Activated CD4-positive, alpha-beta T cell treated with anti-CD3 and anti-CD28 coated beads, Interleukin-2, amount 10 ng/mL, durations not matched to agents 7 days and 5 days (primary cell): ENCODE measurements at places on chromosomes 11 and 22. TPM values are rescaled to one million over a fixed set of nuclear protein-coding genes. Genes with fewer than 3 reads are reported as not detected.

DNA sequence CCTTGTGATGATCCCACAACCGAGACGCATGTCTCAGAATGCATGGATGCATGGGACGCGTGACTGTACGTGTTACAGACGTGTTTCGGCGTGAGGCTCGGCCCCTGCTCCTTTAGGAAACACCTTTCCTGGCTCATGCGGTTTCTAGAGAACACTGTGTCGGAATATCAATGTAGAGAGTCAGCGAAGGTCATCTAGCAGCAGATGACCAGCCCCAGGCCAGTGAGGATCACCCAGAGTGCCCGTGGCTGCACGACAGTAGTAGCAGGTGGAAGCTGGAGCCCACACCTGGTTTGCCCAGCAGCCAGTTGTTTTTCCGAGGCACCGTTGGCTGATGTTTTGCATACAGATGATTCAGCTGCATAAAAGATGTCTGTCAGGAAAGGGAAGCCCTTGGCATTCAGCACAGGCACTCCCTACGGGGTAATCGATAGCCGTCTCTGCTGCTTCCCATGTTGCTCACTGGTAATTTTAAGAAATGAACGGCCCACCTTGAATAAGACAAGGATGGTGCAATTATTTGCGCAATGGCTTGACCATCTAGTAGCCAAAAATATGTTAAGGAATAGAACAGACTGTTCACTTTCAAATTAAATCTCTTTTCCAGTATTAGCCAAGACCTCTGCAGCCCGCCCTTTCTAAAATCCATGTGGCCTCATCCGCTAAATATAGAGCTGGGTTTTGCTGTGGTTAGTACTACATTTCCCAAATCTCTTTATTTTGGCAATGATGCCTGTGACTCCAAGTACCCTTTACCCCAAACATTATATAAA, 1.1 kb upstream of the CLTCL1 start:
- DNase-seq, result no peak
- peak overlapping the region; percentile 81 for H3K27ac ChIP-seq
- H3K36me3 ChIP-seq, result no peaks in the 10 kb centered on the region
- peak overlapping the region; percentile 84 for H3K4me3 ChIP-seq
- H3K27me3 ChIP-seq, result peaks cover 42% of the 10 kb centered on the region

FBLN1 gene
- total RNA-seq, result not detected

CHRM4 gene
- total RNA-seq, result 0.31 TPM

DNA sequence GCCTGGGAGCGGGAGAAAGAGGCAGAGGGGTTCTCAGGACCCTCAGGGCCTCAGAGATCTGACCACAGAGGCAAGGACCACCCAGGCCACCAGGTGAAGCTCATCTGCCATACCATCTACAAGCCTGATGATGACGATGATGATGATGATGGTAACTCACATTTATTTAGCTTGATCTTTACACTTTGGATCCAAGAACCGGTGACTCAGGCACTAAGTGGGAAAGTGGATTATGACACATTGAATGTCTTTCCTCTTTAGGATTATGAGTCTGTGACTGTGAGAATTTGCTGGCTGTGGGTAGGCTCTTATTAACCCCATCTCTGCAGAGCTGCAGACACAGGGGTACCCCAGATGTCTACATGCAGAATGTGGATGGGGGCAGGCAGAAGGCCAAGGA, 110.3 kb downstream of the DSCAML1 start:
- H3K27me3 ChIP-seq, result peaks cover 2% of the 10 kb centered on the region
- no peaks in the 10 kb centered on the region for H3K36me3 ChIP-seq
- no peaks in the 10 kb centered on the region for H3K4me1 ChIP-seq
- H3K4me3 ChIP-seq, result no peak overlapping the region

GRCh38 chr22:45334528-45334927, 24.8 kb downstream of the FAM118A start:
- H3K4me3 ChIP-seq, result no peak overlapping the region
- H3K36me3 ChIP-seq, result peaks cover 45% of the 10 kb centered on the region
- peaks cover 30% of the 10 kb centered on the region for H3K4me1 ChIP-seq
- no peaks in the 10 kb centered on the region for H3K27me3 ChIP-seq
- DNase-seq, result no peak

- H3K36me3 ChIP-seq, result peaks cover 15% of the 10 kb centered on the region
- no peak overlapping the region for H3K27ac ChIP-seq
- H3K4me1 ChIP-seq, result peaks cover 11% of the 10 kb centered on the region
Observed at GRCh38 chr22:40624770-40625169, 11.7 kb downstream of the MRTFA start.

GRCh38 chr22:36928786-36929535, 15.5 kb downstream of the CSF2RB start:
- no peaks in the 10 kb centered on the region for H3K27me3 ChIP-seq
- no peak overlapping the region for H3K27ac ChIP-seq
- peaks cover 3% of the 10 kb centered on the region for H3K4me1 ChIP-seq
- no peaks in the 10 kb centered on the region for H3K36me3 ChIP-seq
- no peak for DNase-seq

BCO2 gene
- total RNA-seq, result 2.4 TPM

MISFA gene
- 0.67 TPM for total RNA-seq

ZNF408 gene
- total RNA-seq, result 16.3 TPM

TMPRSS4 gene
- not detected for total RNA-seq

DNA sequence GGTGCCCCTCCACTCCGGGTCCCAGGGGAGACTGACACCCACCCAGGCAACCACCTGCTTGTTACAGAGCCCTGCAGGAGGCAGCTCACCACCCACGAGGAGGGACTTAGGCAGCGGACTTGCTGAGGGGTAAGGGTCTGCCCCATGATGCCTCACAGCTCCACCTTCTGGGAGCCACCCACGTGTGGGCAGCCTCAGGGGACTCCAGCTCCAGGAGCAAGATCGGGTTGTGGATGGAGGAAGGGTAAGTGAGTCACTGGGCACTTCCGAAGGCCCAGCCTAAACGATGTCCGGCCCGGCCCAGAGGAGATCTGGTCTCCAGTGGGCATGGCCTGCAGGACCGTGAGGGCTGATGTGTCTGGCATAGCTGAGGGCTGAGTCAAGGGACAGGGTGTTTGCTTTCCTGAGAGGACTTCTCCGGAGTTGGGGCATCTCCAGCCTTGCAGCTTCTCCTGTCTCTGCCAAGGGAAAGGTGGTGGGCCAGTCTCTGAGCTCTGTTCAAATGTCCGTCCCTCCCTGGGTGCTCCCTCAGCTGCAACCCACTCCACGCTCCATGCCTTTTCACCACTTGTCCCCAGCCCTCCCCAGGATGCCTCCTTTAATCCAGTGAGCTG, 32.3 kb upstream of the P2RY2 start:
- peak overlapping the region; percentile 16 for H3K27ac ChIP-seq
- no peak overlapping the region for H3K4me3 ChIP-seq
- DNase-seq, result no peak
- H3K4me1 ChIP-seq, result peaks cover 9% of the 10 kb centered on the region
- no peaks in the 10 kb centered on the region for H3K36me3 ChIP-seq
- peaks cover 24% of the 10 kb centered on the region for H3K27me3 ChIP-seq

- no peak overlapping the region for H3K4me3 ChIP-seq
- no peak for DNase-seq
- no peaks in the 10 kb centered on the region for H3K27me3 ChIP-seq
- no peak overlapping the region for H3K27ac ChIP-seq
- H3K4me1 ChIP-seq, result no peaks in the 10 kb centered on the region
- H3K36me3 ChIP-seq, result no peaks in the 10 kb centered on the region
Observed at GRCh38 chr11:28964811-28965210, 856.6 kb downstream of the METTL15 start.

DNA sequence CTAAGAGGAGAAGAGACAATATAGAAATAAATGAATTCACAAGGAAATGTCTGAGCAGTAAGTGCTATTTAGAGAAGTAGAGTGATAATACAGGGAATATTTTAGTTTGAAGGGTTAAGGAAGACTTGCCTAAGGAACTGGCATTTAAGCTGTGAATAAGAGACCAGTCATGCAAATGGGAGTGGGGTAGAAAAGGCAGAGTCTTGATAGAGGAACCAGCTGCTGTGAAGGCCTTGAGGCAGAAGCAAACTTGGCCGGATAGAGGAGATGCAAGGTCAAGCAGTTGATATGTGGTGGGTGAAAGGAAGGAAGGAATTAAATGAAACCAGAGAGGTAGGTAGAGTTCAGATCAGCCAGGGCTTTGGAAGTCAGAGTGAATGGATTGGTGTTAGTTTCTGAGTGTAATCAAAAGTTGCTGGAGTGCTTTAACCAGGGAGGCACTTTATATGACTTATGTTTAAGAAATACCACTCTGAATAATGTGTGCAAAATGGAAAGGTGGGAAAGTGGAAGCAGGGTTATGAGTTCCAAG, 198.4 kb upstream of the SESN3 start:
- no peak overlapping the region for H3K27ac ChIP-seq
- peaks cover 12% of the 10 kb centered on the region for H3K27me3 ChIP-seq
- no peak overlapping the region for H3K4me3 ChIP-seq
- DNase-seq, result no peak
- H3K4me1 ChIP-seq, result peaks cover 14% of the 10 kb centered on the region

DNA sequence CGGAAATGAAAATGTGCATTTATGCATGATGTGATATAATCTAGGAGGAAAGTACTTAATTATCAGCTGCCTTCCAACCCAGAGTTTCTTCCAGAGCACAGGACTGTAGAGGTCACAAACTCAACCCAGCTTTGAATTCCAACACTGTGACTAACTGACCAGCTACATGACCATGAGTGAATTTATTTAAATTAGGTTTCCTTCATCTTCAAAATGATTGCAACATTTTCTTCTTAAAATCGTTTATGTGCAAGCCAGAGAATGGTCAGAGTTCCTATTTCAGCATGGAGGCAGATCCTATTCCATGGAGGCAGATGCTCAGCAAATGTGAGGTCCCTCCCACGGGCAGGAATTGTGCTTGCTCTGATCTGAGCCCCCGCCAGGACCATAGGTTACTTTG, 42.4 kb downstream of the OSBP start:
- H3K36me3 ChIP-seq, result peaks cover 35% of the 10 kb centered on the region
- no peaks in the 10 kb centered on the region for H3K4me1 ChIP-seq
- no peak for DNase-seq
- no peak overlapping the region for H3K27ac ChIP-seq
- H3K27me3 ChIP-seq, result no peaks in the 10 kb centered on the region

DNA sequence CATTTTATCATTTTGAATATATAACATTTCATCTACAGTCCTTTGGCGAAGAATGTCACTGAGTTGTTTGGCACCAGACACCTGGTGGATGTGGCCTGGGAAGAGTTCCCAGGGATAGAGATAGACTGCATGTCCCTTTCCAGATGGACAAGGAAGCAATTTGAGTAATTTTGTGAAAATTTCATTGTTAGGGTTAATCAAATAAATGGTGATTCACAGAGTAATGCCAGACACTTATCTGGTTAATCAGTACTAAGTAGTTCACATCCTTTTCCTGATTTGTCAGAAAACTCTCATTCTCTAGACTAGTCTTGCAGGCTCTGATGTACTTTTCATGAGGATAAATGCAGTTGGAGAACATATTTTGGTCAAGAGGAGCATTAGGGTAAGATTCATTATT, 41.6 kb downstream of the NAALAD2 start:
- DNase-seq, result no peak
- no peaks in the 10 kb centered on the region for H3K36me3 ChIP-seq
- H3K4me1 ChIP-seq, result no peaks in the 10 kb centered on the region
- no peak overlapping the region for H3K27ac ChIP-seq
- no peaks in the 10 kb centered on the region for H3K27me3 ChIP-seq

DNA sequence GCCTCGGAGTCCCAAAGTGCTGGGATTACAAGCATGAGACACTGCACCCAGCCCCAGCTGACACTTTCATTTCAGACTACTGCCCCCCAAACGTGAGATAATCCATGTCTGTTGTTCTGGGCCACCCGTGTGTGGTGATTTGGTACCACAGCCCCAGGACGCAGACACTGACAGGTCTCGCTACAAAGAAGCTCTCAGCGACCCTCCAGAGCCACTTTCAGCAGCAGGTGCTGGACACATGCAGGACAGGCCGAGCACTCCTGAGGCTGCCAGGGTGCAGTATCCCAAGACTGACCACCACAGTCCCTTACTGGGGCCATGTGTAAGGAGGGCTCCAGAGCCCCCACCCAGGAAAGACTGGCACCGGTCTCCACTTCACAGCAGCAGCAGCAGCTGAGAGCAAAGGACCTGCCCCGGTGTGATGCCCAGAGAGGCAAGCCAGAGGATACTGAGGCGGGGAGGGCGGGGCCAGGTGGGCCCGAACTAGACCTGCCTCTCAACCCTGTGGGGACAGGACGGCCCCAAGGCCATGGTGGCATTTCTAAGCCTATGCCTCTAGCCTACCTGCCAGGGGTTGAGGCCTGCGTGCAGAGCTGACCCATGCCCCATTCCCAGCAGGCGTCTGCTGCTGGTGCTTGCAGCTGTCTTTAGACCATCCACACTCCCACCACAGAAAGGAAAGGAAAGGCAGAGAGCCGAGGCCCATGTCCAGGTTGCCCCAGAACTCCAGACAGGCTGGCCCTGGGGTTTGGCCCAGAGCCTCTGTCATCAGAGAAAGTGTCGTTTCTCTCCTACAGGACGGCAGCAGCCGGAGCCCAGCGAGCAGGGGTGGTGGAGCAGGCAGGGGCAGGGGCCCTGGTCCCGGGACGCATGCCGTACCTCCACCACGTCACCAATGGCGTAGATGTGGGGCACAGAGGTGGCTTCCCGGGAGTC, 28.0 kb upstream of the GNB1L start:
- peaks cover 3% of the 10 kb centered on the region for H3K36me3 ChIP-seq
- no peak overlapping the region for H3K27ac ChIP-seq

- no peak for DNase-seq
- H3K4me3 ChIP-seq, result no peak overlapping the region
- H3K27me3 ChIP-seq, result no peaks in the 10 kb centered on the region
Observed at GRCh38 chr11:130212431-130212961, 52.9 kb downstream of the ST14 start.

GRCh38 chr22:19762568-19763457, 2.2 kb downstream of the TBX1 start:
- H3K27me3 ChIP-seq, result peaks cover 67% of the 10 kb centered on the region
- peaks cover 4% of the 10 kb centered on the region for H3K36me3 ChIP-seq
- H3K27ac ChIP-seq, result no peak overlapping the region
- H3K4me1 ChIP-seq, result peaks cover 23% of the 10 kb centered on the region
- no peak overlapping the region for H3K4me3 ChIP-seq
- no peak for DNase-seq

- no peaks in the 10 kb centered on the region for H3K27me3 ChIP-seq
- no peak overlapping the region for H3K4me3 ChIP-seq
- H3K27ac ChIP-seq, result no peak overlapping the region
Observed at GRCh38 chr11:14541192-14541947, 21.2 kb upstream of the PSMA1 start.

DNA sequence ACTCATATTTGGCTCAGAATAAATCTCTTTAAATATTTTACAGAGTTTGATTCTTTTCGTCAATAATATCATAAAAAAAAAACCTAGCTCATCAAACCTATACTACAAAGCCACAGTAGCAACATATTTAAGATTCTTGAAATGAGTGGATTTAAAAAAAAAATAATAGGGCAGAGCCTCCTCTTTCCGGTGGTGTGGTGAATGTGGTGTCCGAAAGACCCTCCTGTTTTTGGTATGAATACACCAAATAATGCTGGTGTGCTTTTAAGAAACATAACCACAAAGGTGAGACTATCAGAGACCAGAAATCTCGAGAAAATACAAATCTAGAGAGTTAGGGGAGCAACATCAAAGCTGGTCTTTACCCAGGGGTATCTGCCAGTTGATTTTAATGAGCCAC, 342.6 kb downstream of the TBC1D22A start:
- DNase-seq, result no peak
- no peak overlapping the region for H3K4me3 ChIP-seq
- H3K36me3 ChIP-seq, result no peaks in the 10 kb centered on the region
- H3K27me3 ChIP-seq, result no peaks in the 10 kb centered on the region

- peak overlapping the region; percentile 28 for H3K4me3 ChIP-seq
- peaks cover 15% of the 10 kb centered on the region for H3K27me3 ChIP-seq
- peaks cover 30% of the 10 kb centered on the region for H3K4me1 ChIP-seq
- H3K36me3 ChIP-seq, result peaks cover 3% of the 10 kb centered on the region
- H3K27ac ChIP-seq, result peak overlapping the region; percentile 79
- no peak for DNase-seq
Observed at GRCh38 chr11:67356387-67356863, 3.1 kb upstream of the POLD4 start.
